Left lobe of liver (tissue), 2 donors: ENCODE measurements at places on chromosomes 2 and 18.

- DNase-seq = no peak
Measured at GRCh38 chr18:47873625-47874024, 56.8 kb downstream of the SMAD2 start.

GRCh38 chr2:60302377-60303126 lies 250.9 kb downstream of the BCL11A start:
- no peak for DNase-seq

DNA sequence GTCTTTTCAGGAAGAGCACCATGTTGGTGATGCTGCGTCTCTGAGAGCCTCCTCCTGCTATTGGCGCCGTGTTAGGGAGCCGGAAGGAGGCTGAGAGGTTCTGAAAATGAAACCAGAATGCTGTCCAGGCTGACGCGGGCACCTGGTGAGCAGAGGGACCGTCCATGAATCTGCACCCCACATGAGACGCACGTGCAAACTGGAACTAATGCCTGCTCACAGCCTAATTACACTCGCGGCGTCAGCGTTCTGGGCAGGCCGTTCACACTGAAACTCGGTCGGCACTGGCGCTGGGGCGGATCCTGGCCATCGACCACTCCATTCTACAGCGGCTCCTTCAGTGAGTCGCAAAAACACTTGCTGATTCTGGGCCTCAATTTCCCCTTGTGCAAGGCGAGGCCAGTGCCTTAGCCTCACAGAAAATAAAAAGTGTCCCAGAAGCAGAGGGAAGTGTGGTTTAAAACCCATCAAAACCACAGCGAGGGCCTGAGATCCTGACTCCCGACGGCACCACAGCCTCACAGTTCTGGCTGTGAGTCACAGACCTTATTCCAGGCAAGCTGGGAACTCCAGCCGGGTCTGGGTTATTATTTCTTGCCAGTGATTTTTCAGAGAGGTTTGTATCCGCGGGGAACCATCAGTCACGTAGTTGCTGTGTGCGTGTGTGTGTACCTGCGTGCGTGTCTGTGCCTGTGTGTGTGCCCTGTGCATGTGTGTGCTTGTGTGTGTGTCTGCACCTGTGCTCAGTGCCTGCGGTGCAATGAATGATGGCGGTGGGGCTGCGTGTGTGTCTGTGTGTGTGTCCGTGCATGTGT lies 49.1 kb upstream of the CTDP1 start:
- peak; percentile 29 for DNase-seq

DNA sequence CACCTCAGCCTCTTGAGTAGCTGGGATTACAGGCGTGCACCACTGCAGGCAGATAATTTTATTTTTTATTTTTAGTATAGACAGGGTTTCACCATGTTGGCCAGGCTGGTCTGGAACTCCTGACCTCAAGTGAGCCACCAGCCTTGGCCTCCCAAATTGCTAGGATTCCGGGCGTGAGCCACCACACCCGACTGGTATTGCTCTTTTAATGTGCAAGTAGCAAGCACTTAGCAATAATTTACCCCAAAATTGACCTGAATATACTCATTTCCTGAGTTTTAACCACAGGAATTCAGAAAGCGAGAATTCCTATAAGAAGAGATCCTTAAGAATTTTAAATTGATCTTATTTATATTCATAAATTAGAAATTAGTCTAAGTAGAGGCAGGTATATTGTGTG lies 169.1 kb downstream of the CDH2 start:
- DNase-seq = no peak

GRCh38 chr2:99854236-99854852 lies 288.0 kb downstream of the AFF3 start:
- no peak for DNase-seq

GRCh38 chr2:22694856-22695255 lies 690.1 kb upstream of the KLHL29 start:
- DNase-seq = no peak

DNA sequence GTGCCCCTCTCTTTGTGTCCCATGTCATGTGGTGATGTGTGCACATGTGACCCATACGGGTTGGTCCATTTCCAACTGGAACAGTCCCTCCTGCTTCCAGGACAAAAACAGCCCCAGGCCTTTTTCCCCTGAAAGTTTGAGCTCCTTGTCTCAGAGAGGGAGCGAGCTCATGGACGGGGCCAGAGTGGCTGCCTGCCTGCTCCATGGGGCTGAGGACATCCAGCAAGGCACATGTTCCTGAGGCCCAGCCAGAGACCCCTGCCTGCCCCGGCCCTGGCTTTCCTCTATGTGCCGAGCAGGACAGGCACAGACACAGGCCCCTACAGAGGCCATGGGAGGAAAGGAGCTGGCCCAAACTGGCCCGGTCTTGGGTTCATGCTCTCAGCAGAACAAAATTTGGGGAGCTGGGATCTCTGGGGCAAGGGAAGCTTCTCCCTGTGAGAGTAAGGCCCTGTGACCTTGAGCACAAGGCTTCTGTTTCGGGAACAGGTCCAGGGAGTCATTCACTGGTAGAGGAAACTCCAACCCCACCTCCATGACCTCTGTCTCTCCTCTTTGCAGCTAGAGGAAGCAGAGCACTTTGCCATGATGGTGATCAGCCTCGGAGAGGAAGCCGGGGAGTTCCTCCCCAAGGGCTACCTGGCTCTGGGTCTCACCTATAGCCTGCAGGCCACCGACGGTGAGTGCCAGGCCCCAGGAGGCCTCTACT lies 105.8 kb upstream of the MCFD2 start:
- no peak for DNase-seq

GRCh38 chr2:240435457-240435947 lies at the start of gene GPC1:
TSS of gene GPC1 (plus strand) at chr2:240435663. CDS start at chr2:240435919, 256 bp downstream.
- DNase-seq = peak; percentile 85

DNA sequence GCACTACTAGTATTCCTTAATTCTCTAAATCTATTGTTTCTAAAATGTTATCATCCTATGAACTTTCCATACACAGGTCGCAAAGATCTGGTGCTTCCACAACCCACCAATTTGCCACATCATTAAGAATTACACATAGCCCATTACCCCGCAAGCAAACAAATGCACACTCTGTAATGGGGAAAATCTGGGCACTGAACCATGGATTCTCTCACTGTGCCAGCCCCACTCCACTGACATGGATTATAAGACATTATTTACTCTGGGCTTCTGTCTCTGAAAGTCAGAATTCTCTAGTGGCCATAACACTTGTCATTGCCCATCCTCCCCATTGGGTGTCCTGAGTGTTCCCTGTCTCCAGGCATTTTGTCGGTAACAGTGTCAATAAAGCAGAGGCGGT lies 537.1 kb downstream of the EPHA4 start:
- no peak for DNase-seq

- no peak for DNase-seq
Measured at GRCh38 chr2:234649951-234650350, 153.1 kb upstream of the ARL4C start.
